ENCODE measurements at places on chromosomes 11 and 22.

DNA sequence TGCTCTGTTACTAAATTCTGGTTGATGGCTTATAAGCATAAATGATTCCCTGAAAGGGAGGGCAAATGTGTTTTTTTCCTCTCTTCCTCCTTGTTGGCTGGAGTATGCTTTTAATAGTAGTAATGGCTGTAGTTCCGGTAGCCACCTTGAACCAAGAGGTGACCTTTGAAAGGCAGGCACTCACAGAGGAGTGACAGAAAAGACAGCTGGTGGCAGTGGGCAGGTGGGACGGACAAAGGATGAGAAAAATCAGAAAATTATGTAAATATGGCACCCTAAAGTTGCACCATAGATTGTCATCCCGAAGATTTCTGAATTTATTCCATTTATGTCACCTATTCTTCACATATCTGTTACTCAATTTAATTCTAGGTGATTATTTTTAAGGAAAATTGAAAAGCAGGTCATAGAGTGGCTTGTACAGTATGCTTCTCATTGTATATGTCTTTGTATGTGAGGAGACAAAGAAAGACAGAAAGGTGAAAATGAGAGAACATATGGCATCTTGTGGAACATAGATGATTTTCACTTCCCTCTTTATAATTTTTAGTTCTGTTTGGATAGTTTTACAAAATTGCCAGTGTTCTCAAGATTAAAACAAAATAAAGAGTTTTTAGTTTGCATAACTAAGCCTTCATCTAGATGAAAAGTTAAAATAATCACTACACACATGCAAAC, 17.0 kb downstream of the CASP12 start:
- no peak for DNase-seq

DNA sequence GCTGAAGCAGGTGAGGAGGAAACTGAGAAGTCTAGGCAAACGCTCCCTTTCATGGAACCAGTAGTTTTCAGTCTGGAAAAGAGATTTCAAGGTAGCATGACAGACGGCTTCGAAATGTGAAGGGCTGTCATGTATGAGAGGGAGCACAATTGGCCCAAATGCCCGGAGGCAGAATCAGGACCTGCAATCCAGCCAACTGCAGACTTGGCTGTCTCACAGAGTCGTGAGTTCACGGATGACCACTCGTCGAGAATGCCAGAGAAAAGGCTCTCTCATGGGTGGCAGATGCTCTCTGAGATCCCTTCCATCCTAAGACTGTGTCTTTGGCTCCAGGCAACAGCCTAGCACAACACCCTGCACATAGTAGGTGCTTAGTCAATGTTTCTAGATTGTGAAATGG, 134.8 kb downstream of the DSCAML1 start:
- DNase-seq, result no peak

DNA sequence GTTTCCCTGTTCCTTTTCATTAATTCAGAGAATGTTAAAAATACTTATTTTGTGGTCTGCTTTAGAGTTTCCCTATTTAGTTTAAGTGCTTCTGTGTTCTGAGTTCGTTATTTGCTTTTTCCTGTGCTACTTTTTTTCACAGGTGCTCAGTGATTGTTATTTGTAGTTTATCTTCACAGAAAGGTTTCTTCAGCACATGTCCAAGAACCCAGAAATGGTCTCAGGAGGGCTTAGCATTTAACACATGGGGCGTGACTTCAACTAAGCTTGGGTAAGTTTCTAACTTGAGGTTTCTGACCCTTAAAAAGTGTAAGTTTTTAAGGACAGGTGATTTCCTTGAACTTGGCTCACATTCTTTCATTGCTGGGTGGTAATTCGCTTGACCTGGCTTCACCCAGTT, 157.3 kb downstream of the AASDHPPT start:
- DNase-seq, result no peak

DNA sequence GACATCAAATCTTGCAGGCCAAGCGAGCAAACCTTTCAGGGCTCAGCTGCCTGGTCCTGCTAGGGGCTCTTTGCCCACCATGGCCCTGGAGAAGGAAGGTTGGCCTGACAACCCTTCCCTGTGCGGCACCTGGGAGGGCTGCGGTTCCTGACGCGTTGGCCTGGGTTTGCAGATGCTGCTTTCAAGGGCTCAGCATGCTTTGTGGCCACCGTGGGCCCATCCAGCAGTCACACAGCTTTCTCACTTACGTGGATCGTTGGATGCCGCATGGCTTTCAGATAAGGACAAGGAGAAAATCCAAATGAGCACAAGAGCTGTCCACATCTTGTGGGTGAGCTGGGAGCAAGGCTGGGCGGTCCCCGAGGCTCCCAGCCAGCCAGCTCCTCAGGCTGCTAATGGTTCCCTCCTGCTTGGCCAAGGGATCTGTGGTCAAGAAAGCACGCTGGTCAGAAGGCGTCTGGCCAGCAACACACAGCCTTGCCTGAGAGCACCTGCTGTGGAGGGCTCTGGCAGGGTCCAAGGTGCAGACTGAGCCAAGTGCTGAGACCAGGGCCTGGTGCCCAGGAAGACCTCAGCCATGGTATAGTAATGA, 8.2 kb downstream of the C11orf24 start:
- DNase-seq, result no peak

DNA sequence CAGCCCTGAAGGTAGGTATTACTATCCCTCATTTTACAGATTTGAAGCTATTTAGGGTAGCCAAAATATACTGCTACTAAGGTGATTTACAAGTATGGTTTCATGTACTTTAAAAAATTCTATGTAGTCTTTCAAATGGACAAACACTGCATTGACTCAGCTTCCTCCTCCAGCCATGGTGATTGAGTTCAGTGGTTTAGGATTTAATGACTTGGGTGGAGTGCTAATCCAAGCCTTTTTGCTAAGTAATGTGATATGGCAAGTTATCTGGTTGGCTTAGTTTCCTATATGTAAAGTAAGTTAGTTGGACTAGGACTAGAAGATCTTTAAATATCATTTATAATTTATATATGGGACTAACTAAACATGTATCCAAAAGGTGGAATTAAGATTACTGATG, 77.9 kb downstream of the ARHGAP20 start:
- DNase-seq, result no peak

DNA sequence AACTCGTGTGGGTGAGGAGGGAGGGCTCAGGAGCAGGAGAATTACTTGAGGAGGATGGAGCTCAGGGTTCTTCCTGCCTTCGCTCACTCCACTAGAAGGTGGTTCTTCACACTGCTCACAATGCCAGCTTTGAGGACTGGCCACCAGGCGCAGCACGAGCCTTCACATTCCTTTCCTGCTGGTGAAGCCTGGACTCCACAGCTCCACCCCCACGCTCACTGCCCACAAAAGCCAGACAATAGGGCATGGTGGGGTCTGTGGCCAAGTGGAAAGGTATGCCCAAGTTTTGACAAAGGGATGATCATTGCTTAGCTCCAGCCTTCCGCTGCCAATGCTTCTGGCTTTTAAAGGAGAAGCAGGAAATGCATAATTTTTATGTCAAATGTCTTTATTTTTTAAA, 58.0 kb upstream of the FADD start:
- DNase-seq, result no peak

DNA sequence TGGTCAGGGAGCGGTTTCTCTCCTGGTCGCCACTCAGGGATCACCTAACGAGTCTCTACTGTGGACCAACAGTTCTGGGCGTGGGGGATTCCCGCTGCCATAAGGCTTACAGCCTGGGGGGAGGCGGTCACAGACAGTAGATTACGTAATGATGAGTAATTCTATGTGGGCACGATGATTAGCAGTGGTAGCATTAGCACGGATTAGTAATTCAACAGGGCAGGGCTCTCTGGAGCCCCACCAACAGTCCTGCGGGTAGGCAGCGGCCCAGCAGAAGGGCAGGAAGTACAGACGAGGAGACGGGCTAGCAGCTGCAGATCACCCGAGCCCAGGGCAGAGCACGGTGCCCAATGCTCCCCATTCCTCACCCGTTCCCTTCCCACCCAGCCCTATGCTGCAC, 3.6 kb downstream of the SHISAL1 start:
- DNase-seq, result no peak

- no peak for DNase-seq
Observed at GRCh38 chr11:120894202-120894985, 129.5 kb upstream of the TBCEL start.

GRCh38 chr11:19743622-19744021, 31.0 kb downstream of the NAV2 start:
- no peak for DNase-seq

DNA sequence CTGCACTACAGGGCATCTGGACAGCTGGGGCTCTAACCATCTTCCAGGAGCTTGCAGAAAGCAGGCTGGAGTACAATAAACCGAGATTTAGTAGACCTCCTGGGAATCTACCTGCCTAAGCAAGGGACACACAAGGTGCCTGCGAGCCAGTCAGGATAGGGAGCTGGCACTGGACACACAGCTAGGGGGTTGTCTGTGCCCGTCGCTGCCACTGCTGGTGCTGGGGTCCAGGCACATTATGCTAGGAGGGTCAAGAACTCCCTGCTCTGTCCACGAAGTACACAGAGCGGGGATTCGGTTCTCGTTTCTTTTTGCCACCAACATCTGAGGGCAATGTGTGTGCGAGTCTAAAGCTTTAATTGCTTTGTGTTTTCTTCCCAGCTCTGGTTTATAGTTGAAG, 4.2 kb downstream of the RIC8A start:
- DNase-seq, result no peak

DNA sequence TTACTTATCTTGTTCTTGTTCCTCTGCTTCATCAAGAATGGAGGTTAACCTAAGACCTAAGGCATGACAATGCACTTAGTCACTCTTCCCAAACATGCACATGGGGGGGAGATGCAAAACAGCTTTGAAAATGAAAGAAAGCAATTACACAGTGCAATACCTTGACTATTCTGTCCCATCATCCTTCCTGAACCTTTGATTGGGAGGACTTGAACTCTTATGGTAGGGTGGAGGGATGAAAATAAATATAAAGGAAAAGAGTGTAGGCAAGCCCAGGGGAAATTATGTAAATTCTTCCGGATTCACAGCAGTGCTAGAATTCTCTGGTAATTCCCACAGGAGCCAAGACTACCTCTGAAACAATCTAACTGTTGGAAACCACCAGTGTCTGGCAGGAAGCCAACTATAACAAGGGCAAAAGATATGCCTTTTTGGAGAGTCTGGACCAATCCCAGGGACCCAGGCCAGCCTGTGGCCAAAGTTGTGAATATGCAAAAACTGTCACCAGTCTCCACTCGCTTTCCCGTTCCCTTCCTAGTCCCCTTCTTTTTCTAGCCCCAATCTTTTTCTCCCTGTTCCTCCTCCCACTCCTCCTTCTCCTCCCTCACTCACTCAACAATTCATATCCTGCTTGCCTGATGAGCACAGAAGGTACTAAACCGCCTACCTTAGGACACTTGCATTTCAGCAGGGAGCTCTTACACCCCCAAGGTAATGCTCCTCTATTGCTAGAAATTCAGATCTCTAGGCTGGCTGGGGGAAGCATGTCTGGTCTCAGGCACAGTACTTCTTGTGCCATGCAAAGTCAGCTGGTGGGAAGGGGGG, 2.5 kb upstream of the RCN1 start:
- DNase-seq, result no peak

DNA sequence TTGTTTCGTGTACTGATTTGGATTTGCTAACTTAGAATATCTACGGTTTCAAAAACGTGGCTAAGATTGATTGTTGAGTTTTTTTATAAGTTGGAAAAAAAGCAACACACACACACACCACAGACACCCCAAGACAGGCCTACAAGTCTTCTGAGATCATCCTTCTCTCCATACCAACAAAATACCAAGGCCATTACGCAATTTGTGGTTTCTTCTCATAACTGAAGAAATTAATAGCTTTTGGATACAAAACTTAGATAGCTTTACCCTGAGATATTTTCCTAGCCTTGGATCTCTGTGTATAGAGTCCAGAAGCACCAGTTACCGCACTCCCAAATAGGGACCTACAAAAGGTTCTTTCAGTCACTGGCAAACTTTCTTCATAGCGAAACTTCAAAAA, 113.6 kb downstream of the SIK3 start:
- DNase-seq, result no peak

DNA sequence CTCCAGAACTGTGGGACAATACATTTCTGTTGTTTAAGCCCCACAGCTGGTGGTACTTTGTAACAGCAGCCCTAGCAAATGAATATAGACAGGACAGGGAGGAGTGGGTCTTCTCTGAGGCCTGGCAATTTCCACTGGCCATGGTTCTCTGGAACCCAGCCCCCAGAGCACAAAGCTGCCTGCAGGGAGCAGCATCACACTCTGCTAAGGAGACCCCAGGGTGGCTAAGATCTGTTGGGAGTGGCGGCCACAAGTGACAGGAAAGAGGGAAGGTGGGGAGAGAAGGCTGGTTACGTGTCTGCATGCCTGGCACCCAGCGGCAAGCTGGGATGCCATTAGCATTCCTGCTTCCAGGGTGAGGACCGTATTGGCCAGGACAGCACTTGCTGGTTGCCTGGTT, 211.9 kb downstream of the ST3GAL4 start:
- no peak for DNase-seq

DNA sequence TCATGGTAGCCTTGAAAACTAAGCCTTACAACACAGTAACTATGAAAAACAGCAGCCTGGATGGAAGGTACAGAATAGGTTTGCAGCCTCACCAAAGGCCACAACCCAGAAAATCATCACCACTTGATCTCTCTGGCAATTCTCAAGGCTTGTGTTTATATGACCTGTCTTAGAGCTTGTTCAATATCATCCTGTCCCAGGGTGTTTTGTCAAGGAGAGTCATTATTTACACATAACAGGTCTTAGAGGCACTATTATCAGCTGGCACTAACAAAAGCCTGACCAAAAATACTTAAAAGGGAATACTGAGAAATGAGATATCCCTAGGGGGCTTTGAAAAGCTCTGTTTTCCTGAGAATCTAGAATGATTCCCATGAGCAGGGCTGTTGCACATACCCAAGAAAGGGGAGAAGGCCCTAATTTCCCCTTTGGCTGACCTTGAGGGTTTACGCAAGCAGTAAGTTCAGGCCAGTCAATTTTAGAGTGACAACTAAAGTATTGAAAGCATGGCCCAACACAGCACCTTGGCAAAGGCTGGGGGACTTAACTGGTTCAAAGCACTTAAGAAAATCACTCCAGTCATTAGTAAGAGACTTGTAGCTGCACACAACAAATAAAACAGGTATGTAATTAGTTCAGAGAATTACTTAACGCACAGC, 7.9 kb downstream of the SC5D start:
- no peak for DNase-seq

- no peak for DNase-seq
Observed at GRCh38 chr11:72353861-72354260, 80.5 kb downstream of the CLPB start.
